H9 (cell line): ENCODE measurements at places on chromosomes 2 and 18.
A peak's percentile ranks its signal among the peaks of the same experiment; 100 is the strongest.

DNA sequence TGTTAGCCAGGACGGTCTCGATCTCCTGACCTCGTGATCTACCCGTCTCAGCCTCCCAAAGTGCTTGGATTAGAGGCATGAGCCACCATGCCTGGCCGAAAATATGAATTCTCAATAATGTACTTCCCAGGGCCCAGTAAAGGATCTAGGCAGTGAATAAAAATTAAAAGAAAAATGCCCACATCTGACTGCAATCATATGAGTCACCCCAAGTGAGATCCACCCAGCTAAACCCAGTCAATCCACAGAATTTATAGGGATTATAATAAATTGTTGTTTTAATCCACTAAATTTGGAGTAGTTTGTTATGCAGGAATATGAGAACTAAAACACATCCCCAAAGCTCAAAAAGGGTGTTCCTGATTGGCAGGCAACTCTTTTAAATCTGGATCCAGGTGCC, 93.5 kb upstream of the STK39 start:
- no peak for DNase-seq

DNA sequence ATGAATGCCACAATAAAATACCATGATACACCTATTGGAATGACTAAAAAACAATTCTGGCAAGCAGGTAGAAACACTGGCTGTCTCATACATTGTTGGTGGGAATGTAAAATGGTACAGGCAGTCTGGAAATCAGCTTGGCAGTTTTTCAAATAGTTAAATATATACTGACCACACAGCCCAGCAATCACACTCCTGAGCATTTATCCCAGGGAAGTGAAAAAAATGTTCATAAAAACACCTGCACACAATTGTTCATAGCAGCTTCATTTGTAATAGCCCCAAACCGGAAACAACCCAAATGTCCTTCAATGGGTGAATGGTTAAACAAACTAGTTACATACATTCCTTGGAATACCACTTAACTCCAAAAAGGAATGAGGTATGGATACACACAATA, 137.2 kb downstream of the TFCP2L1 start:
- no peak for DNase-seq

DNA sequence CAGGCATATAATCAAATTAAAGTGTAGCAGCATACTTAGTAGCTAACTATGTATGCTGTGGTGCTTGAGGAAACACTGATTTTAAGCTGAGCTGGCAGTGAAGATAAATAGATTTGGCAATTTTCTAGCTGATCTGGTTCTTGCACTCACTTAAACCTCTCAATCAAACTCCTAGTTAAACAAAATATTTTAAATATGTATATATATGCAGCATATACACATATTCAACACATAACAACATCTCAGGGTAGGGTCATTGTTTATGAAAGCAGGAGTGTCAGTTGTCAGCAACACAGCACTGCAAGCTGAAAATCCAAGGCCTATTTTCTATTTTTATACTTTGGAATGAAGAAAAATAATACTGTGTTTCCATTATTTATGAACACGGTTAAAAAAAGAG, 10.4 kb upstream of the FSHR start:
- DNase-seq, result no peak

DNA sequence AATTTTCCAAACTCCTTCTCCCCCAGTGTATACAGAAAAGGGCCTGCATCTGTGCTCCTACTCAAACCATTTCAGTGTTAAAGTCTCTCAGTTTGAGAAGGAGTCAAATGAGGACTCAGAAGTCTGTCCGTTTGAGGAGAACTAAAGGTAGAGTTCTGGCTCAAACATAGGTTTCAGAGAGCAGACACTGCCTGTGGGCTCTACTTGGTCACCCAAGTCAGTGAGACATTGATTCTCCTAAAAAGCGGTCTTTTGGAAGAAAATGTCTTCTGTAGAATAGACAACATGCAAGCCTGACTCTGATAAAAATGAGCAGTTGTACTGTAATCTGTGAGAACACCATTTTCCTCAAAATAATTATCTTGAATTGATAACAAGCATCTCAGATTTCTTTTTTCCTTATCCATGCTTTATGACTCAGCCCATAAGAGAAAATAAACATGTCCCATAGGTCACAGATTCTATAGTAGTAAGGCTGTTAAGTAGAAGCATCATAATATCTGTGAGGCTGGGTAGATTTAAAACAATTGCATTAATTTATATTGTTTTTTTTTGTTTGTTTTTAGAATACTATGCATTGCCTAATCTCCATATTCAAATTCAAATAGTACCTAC, 82.8 kb downstream of the ASXL3 start:
- DNase-seq, result no peak

GRCh38 chr2:120685974-120686297, 49.7 kb upstream of the GLI2 start:
- no peak for DNase-seq

DNA sequence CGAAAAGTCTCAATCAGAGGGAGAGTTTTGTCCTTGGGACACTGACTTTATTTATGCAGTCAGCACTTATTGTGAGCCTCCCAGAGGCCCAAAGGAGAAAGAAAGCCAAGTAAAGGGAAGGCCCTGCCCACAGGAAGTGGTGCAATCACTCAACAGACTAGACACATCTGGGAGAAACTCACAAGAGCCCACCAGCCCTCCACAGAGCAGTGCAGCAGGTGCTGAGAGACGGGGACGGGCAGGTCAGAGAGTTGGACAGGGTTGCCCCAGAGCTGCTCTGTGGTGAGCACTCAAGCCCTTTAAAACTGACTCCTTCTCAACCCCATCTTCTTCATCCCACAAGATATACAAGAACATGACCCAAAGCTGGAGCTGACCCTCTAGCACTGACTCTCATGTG, 96.0 kb downstream of the TFCP2L1 start:
- no peak for DNase-seq

GRCh38 chr2:239175181-239175580, 225.6 kb downstream of the HDAC4 start:
- DNase-seq, result no peak

GRCh38 chr18:46141199-46141598, 37.0 kb downstream of the HAUS1 start:
- DNase-seq, result no peak

GRCh38 chr2:129881786-129882396, 97.6 kb upstream of the RAB6C start:
- DNase-seq, result no peak

DNA sequence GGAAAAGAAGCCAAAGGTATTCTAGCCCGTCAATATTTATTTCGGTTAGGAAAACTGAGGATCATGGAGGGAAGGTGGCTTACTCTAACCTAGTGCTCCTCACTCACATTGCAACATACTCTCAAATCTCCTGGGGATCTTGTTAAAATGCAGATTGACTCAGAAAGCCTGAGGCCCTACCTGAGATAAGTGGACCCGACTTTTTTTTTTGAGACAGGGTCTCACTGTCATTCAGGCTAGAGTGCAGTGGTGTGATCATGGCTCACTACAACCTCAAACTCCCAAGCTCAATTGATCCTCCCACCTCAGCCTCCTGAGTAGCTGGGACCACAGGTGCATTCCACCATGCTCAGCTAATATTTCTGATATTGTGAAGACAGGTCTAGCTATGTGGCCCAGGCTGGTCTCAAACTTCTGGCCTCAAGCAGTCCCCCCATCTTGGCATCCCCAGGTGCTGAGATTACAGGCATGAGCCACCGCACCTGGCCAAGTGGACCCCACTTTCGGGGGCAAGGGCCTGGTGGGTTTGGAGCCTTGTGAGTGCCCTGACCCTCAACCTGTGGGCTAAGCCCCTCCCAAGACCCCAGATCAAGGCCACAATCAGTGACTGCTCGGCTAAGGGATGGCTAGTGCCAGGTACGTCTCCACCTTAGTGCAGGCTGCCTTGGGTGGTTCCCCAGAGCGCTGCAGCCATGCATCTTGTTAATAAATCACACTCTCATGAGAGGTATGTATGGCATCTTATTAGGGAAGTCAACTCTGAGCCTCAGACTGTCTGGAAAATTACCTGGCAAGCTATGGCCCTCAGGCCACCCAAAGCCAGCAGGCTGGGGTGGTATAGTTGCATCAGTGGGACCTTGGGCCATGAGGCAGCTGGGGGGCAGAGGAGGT, 1.1 kb upstream of the NEURL3 start:
- DNase-seq, result no peak

- peak; percentile 84 for DNase-seq
Measured at GRCh38 chr18:48952287-48953103, 1.7 kb upstream of the SMAD7 start.

GRCh38 chr2:113795405-113795920, 39.0 kb upstream of the SLC35F5 start:
- no peak for DNase-seq

- no peak for DNase-seq
Measured at GRCh38 chr18:44568986-44569385, 111.7 kb upstream of the SETBP1 start.

DNA sequence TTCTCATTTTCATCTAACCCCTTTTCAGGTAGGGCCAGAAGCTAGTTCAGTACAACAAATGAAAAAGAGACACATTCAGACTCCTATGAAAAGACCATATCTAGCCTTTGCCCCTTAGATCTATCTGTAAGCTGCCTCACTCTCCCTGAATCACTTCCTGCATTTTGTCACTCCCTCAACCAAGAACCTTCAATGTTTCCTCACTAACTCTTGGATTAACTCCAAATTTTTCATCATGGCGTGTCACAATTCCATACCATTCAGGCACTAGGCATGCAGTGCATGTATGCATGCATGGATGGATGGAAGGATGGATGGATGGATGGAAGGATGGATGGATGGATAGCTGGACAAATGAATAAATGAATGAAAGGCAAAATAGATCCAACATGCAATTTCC, 356.9 kb downstream of the TNS1 start:
- DNase-seq, result no peak

GRCh38 chr18:29301048-29301447, 1124.1 kb upstream of the CDH2 start:
- no peak for DNase-seq

DNA sequence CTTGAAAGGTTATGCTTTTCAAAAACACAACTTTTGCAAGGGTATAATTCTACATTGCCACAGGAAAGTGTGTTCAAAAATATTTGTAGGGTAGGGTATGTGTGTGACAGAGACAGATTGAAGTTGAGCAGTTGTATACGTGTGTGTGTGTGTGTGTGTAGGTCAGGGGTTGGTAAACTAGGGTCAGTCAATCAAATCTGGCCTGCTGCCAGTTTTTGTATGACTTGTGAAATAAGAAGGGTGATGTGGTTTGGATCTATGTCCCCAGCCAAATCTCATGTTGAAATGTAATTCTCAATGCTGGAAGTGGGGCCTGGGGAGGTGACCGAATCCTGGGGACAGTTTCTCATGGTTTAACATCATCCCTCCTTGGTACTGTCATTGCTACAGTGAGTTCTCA, 148.2 kb downstream of the CERS6 start:
- DNase-seq, result no peak
